Upper lobe of left lung (tissue), 6 donors: ENCODE measurements at places on chromosomes 1 and 21.

GRCh38 chr1:110627764-110628163 is 21.6 kb upstream of the KCNA2 start:
- DNase-seq = no peak

DNA sequence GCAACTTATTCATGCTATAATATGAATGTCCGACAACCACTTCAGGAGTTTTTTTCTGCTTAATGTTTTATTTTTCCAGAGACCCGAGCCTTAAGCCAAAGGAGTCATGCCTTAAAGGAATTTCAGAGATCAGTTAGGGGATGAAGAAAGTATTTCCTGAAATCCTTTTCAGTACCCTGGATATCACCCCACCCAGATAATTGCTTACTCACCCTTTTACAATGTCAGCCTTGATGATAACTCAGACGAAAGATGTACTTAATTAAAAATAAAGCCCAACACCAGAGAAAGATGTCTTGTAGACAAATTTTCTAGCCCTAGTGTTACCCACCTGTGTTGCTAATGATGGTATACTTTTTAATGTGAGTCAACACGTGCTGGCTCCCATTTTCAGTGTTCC is 124.1 kb downstream of the XCL2 start:
- DNase-seq = no peak

DNA sequence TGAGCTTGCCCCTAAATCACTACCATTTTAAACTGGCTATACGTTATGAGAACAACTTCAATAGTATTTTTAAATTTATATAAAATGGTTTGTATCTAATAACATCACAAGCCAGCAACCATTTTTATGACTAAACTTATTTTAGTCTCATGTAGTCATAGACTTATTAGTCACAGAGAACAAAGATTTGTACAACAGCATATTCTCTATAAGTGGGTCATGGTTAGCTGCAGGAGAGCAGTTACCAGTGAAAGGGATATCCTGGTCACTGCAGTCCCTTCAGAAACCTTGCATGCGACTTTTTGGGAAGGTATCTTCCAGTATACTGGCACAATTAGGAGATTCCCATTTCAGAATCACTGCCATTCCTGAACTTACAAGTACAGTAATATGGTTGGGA is 90.0 kb downstream of the HFM1 start:
- no peak for DNase-seq

DNA sequence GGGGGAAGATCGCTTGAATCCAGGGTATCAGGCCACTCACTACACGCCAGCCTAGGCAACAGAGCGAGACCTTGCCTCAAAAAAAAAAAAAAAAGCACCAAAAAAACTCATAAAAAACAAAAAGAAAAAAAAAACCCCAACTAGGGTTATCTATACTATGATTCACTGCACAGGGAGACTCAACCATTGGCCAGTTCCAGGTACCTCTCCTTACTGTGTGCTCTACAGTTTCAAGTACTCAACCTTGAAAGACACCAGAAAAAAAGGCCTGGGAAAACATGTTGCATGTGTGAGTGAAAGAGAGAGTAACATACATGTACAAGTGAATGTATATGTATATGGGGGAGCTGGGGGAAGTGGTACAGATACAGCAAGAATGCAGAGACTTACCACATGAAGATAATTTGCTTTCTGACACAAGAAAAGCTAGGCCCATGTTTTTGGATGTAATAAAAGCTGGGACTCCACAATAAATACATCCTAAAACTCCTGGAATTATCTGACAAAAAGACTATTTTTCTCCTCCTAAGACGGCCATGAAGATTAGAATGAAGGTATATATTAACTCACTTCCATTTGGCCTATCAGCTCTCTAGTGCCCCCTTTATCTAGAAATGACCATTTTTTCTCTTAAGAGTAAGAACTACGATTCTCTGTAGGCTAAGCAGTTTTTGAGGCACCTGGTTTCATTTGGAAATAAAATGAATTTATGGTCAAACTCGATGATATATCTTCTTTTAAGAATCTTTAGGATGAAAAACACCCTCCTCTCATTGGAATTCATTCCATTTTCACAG is 52.2 kb downstream of the SLC27A3 start:
- DNase-seq = no peak
